ENCODE measurements at places on chromosomes 4 and X.

- no peak for DNase-seq
Measured at GRCh38 chr4:145814246-145814645, 124.4 kb downstream of the ZNF827 start.

GRCh38 chr4:140672416-140672815 is 83.8 kb downstream of the TBC1D9 start:
- DNase-seq = no peak

GRCh38 chr4:102298716-102299115 is 46.6 kb downstream of the SLC39A8 start:
- no peak for DNase-seq

DNA sequence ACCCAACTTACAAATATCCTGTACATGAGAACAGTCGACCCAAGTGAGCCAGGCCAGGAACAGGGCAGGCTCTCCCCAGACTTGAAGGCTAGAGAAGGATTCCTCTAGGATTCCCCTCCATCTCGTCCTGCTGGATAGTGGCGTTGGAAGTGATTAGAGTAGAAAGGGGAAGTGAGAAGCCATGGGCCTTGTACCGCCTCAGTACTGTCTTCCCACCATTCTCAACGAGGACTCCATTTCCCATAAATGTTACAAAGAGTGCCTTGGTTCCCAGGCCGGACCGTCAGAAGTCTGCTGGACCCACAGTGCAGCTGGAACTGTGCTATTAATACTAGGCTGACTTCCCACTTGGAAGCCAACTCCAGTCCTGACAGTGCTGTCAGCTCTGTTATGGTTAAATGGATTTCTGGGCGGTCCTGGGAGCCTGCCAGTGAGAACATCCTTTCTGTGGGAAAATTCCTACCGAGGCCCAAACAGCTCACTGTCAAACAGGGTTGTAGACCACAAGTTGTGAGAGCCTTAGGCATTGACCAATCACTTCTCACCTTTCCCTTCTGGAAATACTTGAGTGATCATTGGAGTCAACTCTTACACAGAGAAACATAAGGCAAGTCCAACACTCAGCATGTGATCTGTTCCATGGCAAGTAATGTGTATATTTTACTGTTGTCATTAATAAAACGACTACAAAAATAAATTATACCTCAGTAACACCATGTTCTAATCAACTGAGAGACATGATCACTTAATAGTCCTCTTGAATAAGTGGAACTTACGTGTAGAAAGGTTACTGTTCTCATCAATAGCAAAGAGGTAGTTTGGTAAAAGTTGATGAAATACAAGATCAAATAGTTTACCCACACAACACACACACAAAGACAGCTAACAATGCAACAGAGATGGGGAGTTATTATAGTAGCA is 58.4 kb downstream of the AMELX start:
- no peak for DNase-seq

GRCh38 chr4:133623847-133624246 is 474.8 kb downstream of the PCDH10 start:
- no peak for DNase-seq

- no peak for DNase-seq
Measured at GRCh38 chr4:183987987-183988392, 82.9 kb downstream of the STOX2 start.
